ENCODE measurements at places on chromosomes 7 and 10.

GRCh38 chr7:98571006-98571405 is 46.1 kb upstream of the NPTX2 start:
- no peak for DNase-seq

GRCh38 chr10:18689498-18689897 is 30.3 kb downstream of the ARL5B start:
- peak; percentile 54 for DNase-seq

GRCh38 chr10:66746711-66747110 is 179.1 kb upstream of the LRRTM3 start:
- no peak for DNase-seq

DNA sequence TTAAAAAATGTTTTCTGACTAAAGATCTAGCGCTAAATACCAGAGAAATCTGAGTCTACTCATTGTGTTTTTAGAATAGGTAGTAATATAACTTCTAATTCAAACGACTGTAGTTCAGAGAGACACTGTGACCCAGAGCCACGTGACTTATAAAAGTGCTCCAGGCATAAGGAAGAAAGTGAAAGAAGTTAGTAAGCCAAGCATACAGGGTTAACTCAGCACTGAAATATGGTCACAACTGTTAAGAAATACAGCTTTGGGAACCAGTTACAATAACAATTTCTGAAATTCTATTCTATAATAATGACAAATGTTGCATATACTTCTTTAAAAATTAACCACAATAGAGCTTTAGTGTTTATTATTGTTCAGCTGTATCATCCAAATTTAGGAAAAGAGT is 119.1 kb downstream of the TFEC start:
- peak; percentile 24 for DNase-seq

DNA sequence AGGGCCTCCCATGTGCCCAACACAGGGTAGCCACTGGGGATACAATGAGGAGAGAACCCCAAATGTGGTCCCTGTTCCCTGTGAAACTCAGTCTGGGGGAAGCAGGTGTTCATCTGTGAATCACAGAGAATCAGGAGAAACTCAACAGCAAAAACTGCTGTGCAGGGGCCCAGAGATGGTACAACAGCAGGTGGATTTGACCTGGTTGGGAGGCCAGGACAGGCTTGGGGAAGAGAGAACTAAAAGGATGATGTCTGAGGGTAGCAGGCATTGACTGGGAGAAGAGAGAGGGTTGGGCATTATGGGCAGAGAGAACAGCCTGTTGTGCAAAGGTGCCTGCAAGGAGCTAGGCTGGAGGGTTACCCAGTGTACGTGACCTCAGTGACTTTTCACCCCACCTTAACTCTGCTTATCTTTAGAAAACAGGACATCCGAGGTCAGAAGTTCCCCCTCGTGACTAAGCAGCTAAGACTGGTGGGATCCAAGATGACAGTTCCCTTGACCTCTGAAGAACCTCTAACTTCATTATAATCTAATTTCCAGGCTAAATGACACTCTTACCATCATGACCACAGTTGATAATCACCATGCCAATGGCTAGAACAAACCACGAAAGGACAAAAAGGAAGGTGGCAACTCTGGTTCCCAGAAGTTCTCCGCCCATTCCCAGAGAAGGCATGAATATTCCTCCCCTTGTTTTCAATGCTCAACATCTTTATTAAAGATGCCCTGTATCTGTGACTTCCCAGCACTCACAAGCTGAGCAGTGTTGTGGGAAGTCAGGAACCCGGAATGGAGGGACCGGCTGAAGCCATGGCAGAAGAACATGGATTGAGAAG is 5.1 kb upstream of the ADAMTS14 start:
- DNase-seq, result no peak

Data from iris pigment epithelial cell (primary cell).